ENCODE measurements at places on chromosomes 5 and 9.

DNA sequence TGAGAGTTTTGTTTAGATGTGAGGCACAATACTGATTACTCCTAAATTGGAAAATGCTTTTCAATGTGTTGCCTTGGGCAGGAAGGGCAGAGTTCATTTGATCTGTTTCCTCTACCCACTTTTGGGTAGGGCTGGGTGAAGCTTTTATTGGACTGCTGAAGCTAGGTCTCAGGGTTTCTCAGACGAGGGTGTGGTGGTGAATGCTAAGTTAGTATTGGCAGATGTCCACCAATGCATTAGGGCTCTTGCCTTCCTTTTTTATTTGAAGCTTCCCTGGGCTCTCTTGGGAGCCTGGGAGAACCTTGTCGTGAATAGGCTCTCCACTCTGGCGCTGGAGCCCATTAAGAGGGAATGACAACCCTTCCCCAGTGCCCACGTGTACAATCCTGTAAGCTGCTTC, 23.1 kb downstream of the SPTAN1 start:
- no peak for DNase-seq

GRCh38 chr9:86921151-86921923, 26.0 kb downstream of the GAS1 start:
- DNase-seq, result no peak

DNA sequence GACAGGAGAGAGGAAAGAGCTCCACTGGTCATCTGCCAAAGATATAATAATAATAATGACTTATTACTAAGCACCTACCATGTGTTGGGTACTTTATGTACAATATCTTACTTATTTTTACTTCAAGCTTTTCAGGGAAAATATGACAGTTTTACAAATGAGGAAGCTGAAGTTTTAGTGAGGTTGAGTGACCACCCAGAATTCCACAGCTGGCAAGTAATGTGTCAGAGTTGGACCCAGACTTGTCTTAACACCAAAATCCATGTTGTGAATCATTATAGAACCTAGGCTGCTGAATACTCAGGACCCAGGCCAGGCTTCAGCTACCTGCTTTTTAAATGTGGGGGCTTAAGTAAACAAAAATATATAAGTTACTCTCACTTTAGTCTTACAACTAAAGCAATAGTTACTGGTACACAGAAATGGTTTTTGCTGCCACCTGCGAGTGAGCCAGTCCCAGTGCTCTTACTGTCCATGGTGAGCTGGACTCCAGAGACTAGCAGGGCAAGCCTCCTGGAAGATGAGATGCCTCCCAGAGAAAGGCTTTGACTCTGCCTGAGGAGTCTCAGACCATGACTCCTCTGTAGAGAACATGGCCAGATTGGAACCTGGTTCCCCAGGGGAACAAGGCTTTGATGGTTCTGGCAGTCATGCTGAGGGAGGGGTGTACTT, 29.9 kb downstream of the RUSC2 start:
- DNase-seq, result no peak

DNA sequence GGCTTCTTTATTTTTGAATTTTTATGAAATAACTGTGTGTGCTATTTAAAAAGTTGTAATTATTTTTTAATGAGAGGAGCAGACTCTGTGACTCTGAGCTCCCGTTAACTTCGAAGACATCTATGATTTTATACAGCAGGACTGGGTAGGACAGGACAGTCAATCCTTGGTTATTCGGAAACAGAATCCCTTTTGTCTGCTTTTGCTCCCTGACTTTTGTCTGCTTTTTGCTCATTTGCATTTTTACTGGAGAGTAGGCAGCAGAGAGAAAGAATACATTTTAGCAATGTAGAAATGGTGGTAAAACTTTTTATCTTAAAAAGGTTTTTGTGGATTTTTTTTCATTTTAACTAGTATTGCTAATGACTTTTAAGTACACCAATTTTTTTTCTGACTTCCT, 303.6 kb downstream of the ARHGAP26 start:
- no peak for DNase-seq

DNA sequence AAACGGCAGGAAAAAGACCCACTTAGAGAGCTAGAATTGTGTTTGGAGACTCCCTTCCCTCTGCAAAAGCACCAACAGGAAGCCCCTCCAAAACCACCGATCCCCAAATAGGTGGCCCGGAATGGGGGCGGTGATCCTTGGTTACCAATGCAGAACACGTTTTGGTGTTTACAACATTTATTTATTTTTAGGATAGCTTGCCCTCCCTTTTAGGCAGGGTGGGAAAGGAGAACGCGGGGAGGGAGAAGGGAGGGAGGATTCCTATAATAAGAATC, 579 bp upstream of the NTRK2 start:
- DNase-seq, result no peak
